ENCODE measurements at places on chromosomes 1 and 21.

DNA sequence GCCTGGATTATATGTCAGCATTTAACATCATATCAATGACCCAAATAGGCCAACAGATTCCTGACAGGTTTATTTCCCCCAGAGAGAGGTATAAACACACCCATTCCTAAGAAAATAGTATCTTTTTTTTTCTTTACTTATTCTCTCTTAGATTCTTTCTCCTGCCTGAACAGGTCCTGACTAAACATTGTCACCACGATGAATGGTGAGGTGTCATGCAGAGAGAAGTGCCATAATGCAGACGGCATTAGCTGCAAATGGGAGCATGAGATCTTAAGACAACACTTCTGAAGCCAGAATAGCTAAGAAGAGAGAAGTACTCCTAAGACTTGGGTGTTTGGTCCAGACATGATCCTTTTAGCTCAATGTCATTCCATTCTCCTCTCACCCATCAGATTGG is 131.3 kb downstream of the ZNF648 start:
- H3K27me3 ChIP-seq, result no peaks in the 10 kb centered on the region
- no peaks in the 10 kb centered on the region for H3K36me3 ChIP-seq
- H3K4me3 ChIP-seq, result no peak overlapping the region
- H3K4me1 ChIP-seq, result peaks cover 7% of the 10 kb centered on the region
- DNase-seq, result no peak
- no peak overlapping the region for H3K27ac ChIP-seq

DNA sequence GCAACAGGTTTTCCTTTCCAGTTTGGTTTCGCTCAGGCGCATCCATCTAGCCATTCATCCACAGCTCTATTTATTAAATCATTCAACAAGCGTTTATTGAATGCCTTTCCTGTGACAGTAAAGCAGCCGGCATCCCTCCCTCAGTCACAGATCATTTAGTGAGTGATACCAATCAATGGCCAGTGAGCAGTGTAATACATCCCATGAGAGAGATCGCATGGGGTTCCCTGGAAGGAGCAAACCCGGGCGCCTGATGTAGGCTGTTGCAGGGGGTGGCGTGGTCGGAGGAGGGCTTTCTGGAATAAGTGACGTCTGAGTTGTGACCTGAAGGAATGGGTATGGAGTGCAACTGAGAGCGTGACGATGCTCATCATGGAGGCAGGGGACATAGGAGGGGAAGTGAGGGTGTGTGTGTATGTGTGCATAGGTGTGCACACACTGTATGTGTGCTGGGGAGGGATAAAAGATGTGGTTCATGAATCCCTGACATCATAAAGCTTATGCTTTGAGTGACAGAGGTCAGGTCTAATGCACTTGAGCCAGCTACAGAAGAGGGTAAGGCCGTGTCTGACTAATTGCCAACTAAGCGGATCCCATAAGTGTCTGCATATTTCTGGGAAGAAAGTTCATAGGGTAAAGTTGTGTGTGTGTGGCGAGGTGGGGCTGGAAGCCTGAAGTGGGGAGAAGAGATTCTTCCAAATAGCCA is 6.6 kb downstream of the FCMR start:
- no peak overlapping the region for H3K27ac ChIP-seq
- H3K4me1 ChIP-seq, result no peaks in the 10 kb centered on the region
- no peak for DNase-seq
- H3K27me3 ChIP-seq, result peaks cover 18% of the 10 kb centered on the region
- H3K36me3 ChIP-seq, result no peaks in the 10 kb centered on the region

- H3K27ac ChIP-seq, result no peak overlapping the region
- H3K4me3 ChIP-seq, result no peak overlapping the region
- H3K4me1 ChIP-seq, result peaks cover 39% of the 10 kb centered on the region
- no peaks in the 10 kb centered on the region for H3K36me3 ChIP-seq
Measured at GRCh38 chr1:206982216-206982615, 12.0 kb upstream of the FCAMR start.

DNA sequence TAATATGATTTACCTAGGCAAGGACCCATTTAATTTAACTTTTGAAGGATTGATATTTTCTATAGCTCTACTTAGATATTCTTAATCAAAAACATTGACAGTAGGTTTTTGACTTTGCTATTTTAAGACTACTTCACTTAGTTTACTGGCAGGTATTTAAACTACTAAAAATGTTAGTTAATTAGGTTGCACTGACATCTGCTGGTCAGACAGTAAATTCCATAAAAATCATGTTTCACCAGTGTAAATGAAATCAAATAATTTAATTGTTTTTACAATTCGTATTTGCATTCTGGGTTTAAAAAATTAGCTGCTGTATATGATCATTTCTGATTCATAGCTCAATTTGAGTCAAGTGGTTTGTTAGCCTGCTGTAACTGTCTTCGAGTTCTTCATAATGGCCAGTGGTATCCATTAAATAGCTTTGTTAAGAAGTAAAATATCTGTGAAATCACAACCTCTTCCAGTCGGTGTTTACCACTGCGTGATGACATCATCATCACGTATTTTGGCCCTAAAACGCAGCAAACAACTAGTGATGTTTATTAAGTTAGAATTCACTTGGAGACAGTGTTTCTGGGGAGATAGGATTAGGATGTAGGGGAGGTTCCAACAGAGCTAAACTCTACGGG is 26.2 kb downstream of the EXTL2 start:
- H3K36me3 ChIP-seq, result no peaks in the 10 kb centered on the region
- peaks cover 7% of the 10 kb centered on the region for H3K4me1 ChIP-seq
- H3K27me3 ChIP-seq, result no peaks in the 10 kb centered on the region
- no peak overlapping the region for H3K4me3 ChIP-seq

- no peaks in the 10 kb centered on the region for H3K27me3 ChIP-seq
- H3K36me3 ChIP-seq, result no peaks in the 10 kb centered on the region
- no peak overlapping the region for H3K4me3 ChIP-seq
Measured at GRCh38 chr1:111369177-111369576, 58.4 kb downstream of the OVGP1 start.

- no peaks in the 10 kb centered on the region for H3K36me3 ChIP-seq
- no peak overlapping the region for H3K27ac ChIP-seq
- no peaks in the 10 kb centered on the region for H3K4me1 ChIP-seq
- no peak for DNase-seq
- H3K4me3 ChIP-seq, result no peak overlapping the region
- H3K27me3 ChIP-seq, result peaks cover 5% of the 10 kb centered on the region
Measured at GRCh38 chr1:201221201-201221846, 30.7 kb downstream of the IGFN1 start.

DNA sequence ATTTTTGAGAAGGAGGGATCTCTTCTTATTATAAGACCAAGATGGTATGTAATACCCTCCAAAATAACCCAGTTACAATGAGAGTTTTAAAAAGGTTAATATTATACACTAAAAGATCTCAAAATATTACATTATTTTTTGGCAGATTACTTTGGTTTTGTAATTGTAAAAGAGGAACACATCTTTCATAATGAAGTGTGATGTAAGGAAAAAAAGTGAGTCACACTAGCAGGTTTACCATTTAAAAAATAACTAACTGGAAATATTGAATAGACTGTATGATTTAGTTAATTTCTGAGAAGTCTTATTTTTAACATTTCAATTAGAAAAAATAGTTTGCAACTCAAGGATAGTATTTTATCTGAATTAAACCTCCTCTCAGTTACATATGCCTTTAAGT is 1.1 kb downstream of the F5 start:
- DNase-seq, result no peak
- H3K27ac ChIP-seq, result no peak overlapping the region
- H3K4me3 ChIP-seq, result no peak overlapping the region

GRCh38 chr1:214317300-214317699 is 36.3 kb downstream of the SMYD2 start:
- H3K27me3 ChIP-seq, result peaks cover 75% of the 10 kb centered on the region
- peaks cover 61% of the 10 kb centered on the region for H3K4me1 ChIP-seq
- peak; percentile 43 for DNase-seq
- peak overlapping the region; percentile 44 for H3K4me3 ChIP-seq
- peaks cover 4% of the 10 kb centered on the region for H3K36me3 ChIP-seq

DNA sequence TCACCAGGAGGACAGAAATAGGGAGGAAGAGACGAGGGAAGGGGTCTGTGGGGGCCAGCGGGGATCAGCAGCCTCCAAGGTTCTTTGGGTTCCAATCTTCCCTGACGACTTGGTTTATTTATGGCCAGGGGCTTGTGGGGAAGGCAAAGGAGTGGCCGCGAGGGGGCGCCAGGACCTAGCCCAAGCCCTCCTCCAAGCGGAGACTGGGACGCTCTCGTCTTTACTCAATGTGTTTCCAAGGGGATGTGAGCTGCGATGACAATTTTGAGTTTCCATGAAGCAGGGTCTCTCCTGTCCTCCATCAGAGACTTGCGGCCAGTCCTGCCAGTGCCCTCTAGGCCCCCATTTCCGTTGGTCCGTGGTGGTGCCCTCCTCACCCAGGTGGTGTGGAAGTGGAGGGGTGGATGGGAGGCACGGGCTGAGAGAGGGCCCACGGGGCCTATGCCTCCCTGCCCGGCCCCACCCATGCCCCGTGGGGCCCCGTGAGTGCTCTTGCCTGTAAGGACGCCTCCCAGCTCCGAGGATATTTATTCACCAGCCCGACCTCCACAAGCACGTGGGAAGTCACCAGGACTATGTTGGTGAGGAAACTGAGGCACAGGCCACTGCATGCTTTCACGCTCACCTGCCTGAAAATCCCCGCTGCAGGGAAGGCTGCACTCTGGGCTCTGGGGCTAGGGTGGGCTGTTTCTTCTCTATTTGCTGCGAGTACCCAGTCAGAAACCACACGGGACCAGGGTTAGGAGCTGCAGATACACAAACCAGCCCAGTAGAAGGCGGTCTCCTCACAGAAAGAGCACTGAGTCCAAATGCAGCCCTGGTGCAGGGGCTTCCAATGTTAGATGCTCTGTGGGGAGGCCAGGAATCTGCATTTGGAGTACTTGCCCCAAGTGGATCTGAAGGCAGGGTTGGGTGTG is 26.5 kb downstream of the DMRTB1 start:
- peaks cover 13% of the 10 kb centered on the region for H3K4me1 ChIP-seq
- no peak overlapping the region for H3K4me3 ChIP-seq
- no peaks in the 10 kb centered on the region for H3K27me3 ChIP-seq
- DNase-seq, result peak; percentile 93
- no peaks in the 10 kb centered on the region for H3K36me3 ChIP-seq

DNA sequence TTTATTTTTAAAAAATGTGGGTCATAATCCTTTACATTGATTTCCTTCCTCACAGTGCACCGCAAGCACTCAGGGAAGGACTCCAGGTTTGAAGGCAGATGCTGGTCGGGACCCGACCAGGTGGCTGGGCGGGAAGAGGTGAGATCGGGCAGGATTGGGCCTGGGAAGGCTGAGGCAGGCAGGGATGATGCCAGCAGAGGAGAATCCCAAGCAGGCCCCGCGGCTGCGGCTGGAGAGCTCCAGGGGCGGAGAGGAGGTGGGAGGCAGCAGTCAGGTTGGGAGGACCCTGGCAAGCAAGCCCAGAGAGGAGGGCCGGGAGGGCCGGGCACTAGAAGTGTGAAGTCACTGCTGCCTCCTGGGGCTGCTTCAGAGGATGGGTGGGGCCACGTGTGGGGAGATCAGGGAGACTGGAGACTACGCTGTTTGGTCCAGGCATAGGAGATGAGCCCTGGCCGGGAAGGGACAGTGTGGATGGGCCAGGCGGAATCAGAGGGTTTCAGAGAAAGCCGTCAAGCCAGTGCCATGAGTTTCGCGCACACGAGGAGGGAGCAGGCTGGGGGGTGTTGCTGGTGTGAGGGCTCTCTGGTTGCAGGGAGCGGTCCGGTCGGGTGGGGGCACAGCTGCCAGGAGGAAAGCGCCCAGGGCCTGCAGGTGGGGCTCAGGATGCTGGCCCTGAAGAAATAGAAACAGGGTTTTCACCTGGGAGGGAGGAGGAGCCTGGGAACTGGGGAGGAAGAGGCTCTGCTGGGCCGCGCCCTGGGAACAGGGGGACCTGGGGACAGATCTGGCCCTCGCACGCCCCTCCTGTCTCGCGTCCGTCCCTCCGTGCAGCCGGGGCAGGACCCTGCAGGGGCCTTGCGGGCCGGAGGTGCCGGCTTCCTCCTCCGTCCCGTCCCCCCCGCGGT is 888 bp upstream of the COL18A1 start:
- H3K27me3 ChIP-seq, result peaks cover 27% of the 10 kb centered on the region
- DNase-seq, result peak; percentile 67
- H3K4me1 ChIP-seq, result peaks cover 40% of the 10 kb centered on the region
- H3K36me3 ChIP-seq, result peaks cover 7% of the 10 kb centered on the region
- H3K4me3 ChIP-seq, result peak overlapping the region; percentile 73
- peak overlapping the region; percentile 78 for H3K27ac ChIP-seq

GRCh38 chr1:182677397-182678098 is 6.8 kb downstream of the RGS8 start:
- DNase-seq, result no peak
- H3K36me3 ChIP-seq, result no peaks in the 10 kb centered on the region
- H3K27ac ChIP-seq, result no peak overlapping the region
- 0 out of 2 replicates have a peak, but pooled peaks cover 3% of the 10 kb centered on the region for H3K27me3 ChIP-seq
- no peak overlapping the region for H3K4me3 ChIP-seq
- H3K4me1 ChIP-seq, result peaks cover 29% of the 10 kb centered on the region

GRCh38 chr1:237570530-237570929 is 320.2 kb downstream of the ZP4 start:
- no peaks in the 10 kb centered on the region for H3K27me3 ChIP-seq
- H3K4me1 ChIP-seq, result peaks cover 7% of the 10 kb centered on the region
- no peak overlapping the region for H3K4me3 ChIP-seq

- peaks cover 39% of the 10 kb centered on the region for H3K36me3 ChIP-seq
- peak overlapping the region; percentile 99 for H3K27ac ChIP-seq
- no peaks in the 10 kb centered on the region for H3K27me3 ChIP-seq
- peaks cover 68% of the 10 kb centered on the region for H3K4me1 ChIP-seq
- DNase-seq, result no peak
Measured at GRCh38 chr1:119330466-119331189, 38.0 kb upstream of the HAO2 start.

- no peaks in the 10 kb centered on the region for H3K4me1 ChIP-seq
- DNase-seq, result no peak
- no peak overlapping the region for H3K4me3 ChIP-seq
- no peaks in the 10 kb centered on the region for H3K27me3 ChIP-seq
- H3K36me3 ChIP-seq, result peaks cover 3% of the 10 kb centered on the region
Measured at GRCh38 chr1:59705466-59706302, 109.1 kb upstream of the HOOK1 start.

GRCh38 chr1:172145231-172145651 is 275.2 kb upstream of the C1orf105 start:
- no peak for DNase-seq
- no peak overlapping the region for H3K4me3 ChIP-seq
- peaks cover 48% of the 10 kb centered on the region for H3K4me1 ChIP-seq
- no peaks in the 10 kb centered on the region for H3K36me3 ChIP-seq
- no peaks in the 10 kb centered on the region for H3K27me3 ChIP-seq
- H3K27ac ChIP-seq, result 0 out of 2 replicates have a peak overlapping the region, but pooled peaks have one; percentile 29

Measured in WTC11 (cell line).